ENCODE measurements at places on chromosomes 3 and 15. TPM values are rescaled to one million over a fixed set of nuclear protein-coding genes. Genes with fewer than 3 reads are reported as not detected.

Gene DPPA2
- not detected for total RNA-seq

Gene CDHR4
- total RNA-seq = 0.24 TPM

Gene MCCC1
- 7.8 TPM for total RNA-seq

Gene CERS3
- not detected for total RNA-seq

Gene RTP1
- not detected for total RNA-seq

Gene SLC33A1
- total RNA-seq = 16.2 TPM

Gene KIF9
- total RNA-seq = 19.2 TPM

Gene MYL3
- total RNA-seq = 0.16 TPM

Gene FAM81A
- 13.1 TPM for total RNA-seq

Gene FEZF2
- not detected for total RNA-seq

Gene PLCH1
- total RNA-seq = 0.83 TPM

Gene VPS39
- 17.2 TPM for total RNA-seq

Gene CP
- 5.9 TPM for total RNA-seq

Gene ANP32A
- total RNA-seq = 277 TPM

Gene KBTBD13
- total RNA-seq = not detected

Gene USP4
- total RNA-seq = 15.7 TPM

Gene GMNC
- not detected for total RNA-seq

Gene CHRNA5
- 30.7 TPM for total RNA-seq

Gene LTK
- total RNA-seq = 0.06 TPM

Gene NTRK3
- 23.2 TPM for total RNA-seq

Gene LRRN1
- not detected for total RNA-seq

Gene DZIP1L
- 11.0 TPM for total RNA-seq

Gene SERPINI1
- 2.4 TPM for total RNA-seq

Gene STXBP5L
- not detected for total RNA-seq

Gene FBXO40
- not detected for total RNA-seq

Gene SLC6A1
- 0.07 TPM for total RNA-seq

Gene TMCO5A
- not detected for total RNA-seq

Gene HTD2
- 7.2 TPM for total RNA-seq

Gene CPLX3
- total RNA-seq = not detected

Gene C2CD4B
- 0.10 TPM for total RNA-seq

Gene TF
- total RNA-seq = 0.59 TPM

Gene BNC1
- total RNA-seq = 0.98 TPM

Gene GABRR3
- total RNA-seq = not detected

Gene FES
- total RNA-seq = 0.61 TPM

Gene SYNPR
- total RNA-seq = not detected

Gene SLC9A9
- 0.27 TPM for total RNA-seq

Gene SRPRB
- 63.8 TPM for total RNA-seq

Gene B2M
- total RNA-seq = 454 TPM

Gene LRRC34
- total RNA-seq = not detected

Gene CCDC174
- 13.2 TPM for total RNA-seq

Gene AADACL2
- total RNA-seq = not detected

Gene ZNF80
- total RNA-seq = 0.04 TPM

Gene GNAT1
- total RNA-seq = 0.48 TPM

Gene UPK1B
- total RNA-seq = 11.8 TPM

Gene DUOX1
- total RNA-seq = not detected

Measured in A549 treated with dexamethasone at 1 μM for 4 hours (cell line).